Bronchus fibroblast of lung (primary cell): ENCODE measurements at places on chromosomes 5 and 9. TPM values are rescaled to one million over a fixed set of nuclear protein-coding genes. Genes with fewer than 3 reads are reported as not detected.

Gene C5orf46
- not detected in 2 replicates for total RNA-seq

Gene PIP5K1B
- not detected in 2 replicates for total RNA-seq

Gene GPR151
- not detected in 2 replicates for total RNA-seq

Gene GPR150
- 0.34 and 0.59 TPM in 2 replicates for total RNA-seq

Gene ENTREP1
- not detected in 2 replicates for total RNA-seq
